ENCODE measurements at places on chromosomes 13 and 19. TPM values are rescaled to one million over a fixed set of nuclear protein-coding genes. Genes with fewer than 3 reads are reported as not detected.

The COX7A1 gene
- total RNA-seq, result not detected

The HSH2D gene
- 32.2 TPM for total RNA-seq

The SLC1A6 gene
- 0.10 TPM for total RNA-seq

The CEACAM8 gene
- total RNA-seq, result not detected

Measured in mononuclear cell (primary cell).